ENCODE measurements at places on chromosomes 7 and 10.

GRCh38 chr7:22732556-22733126 lies 5.6 kb downstream of the IL6 start:
- no peaks in the 10 kb centered on the region for H3K36me3 ChIP-seq
- no peak overlapping the region for H3K4me3 ChIP-seq
- H3K27me3 ChIP-seq: no peaks in the 10 kb centered on the region
- no peaks in the 10 kb centered on the region for H3K4me1 ChIP-seq
- no peak for DNase-seq

GRCh38 chr7:141144921-141145629 lies 71.2 kb downstream of the TMEM178B start:
- H3K27me3 ChIP-seq: no peaks in the 10 kb centered on the region
- H3K36me3 ChIP-seq: no peaks in the 10 kb centered on the region
- H3K4me3 ChIP-seq: no peak overlapping the region

DNA sequence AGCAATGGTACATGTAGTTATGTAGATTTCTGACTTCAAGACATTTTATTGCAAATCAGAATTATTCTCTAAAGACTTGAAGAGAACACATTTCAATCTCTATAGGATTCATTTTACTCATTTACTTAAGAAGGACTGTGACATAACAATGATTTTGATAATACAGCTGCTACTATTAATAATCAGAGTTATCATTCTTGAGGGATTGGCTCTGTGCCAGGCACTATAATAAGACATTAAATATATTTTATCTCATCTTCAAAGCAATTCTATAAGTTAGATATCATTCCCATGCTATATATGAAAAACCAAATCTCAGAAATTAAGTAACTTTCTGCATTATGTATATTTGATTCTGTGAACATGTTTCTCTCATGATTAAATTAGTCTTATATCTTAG lies 103.7 kb upstream of the CALCR start:
- no peak overlapping the region for H3K27ac ChIP-seq
- H3K36me3 ChIP-seq: no peaks in the 10 kb centered on the region
- no peak overlapping the region for H3K4me3 ChIP-seq
- no peaks in the 10 kb centered on the region for H3K4me1 ChIP-seq

- no peaks in the 10 kb centered on the region for H3K4me1 ChIP-seq
- H3K4me3 ChIP-seq: no peak overlapping the region
- no peaks in the 10 kb centered on the region for H3K27me3 ChIP-seq
Measured at GRCh38 chr10:103045961-103046360, 127.9 kb downstream of the CNNM2 start.

- H3K36me3 ChIP-seq: peaks cover 20% of the 10 kb centered on the region
- H3K4me1 ChIP-seq: peaks cover 18% of the 10 kb centered on the region
- no peaks in the 10 kb centered on the region for H3K27me3 ChIP-seq
Measured at GRCh38 chr10:34327184-34327583, 487.9 kb downstream of the PARD3 start.

GRCh38 chr10:97408496-97408992 lies 7.4 kb upstream of the RRP12 start:
- H3K36me3 ChIP-seq: no peaks in the 10 kb centered on the region
- no peaks in the 10 kb centered on the region for H3K27me3 ChIP-seq
- no peak overlapping the region for H3K27ac ChIP-seq
- no peak overlapping the region for H3K4me3 ChIP-seq

DNA sequence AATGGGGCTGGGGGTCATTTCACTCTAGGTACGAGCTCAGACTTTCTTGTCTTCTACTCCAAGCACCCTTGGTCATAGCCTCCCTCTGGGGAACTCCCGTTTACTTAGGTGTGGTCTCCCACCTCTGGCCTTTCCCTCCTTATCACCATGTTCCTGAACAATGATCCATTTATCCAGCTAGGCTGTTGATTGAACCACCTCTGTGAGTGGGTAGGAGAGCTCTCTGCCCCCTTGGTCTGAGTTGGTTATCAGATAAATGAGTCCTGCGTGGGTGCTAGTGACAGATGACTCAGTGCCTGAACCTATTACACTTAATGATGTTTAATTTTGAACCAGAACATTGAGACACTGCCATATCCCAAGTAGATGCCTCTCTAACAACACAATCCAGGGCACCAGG lies 9.4 kb downstream of the BLNK start:
- no peak overlapping the region for H3K4me3 ChIP-seq
- no peak overlapping the region for H3K27ac ChIP-seq
- DNase-seq: no peak

- no peak overlapping the region for H3K27ac ChIP-seq
- no peak for DNase-seq
- peaks cover 9% of the 10 kb centered on the region for H3K36me3 ChIP-seq
- no peak overlapping the region for H3K4me3 ChIP-seq
- no peaks in the 10 kb centered on the region for H3K27me3 ChIP-seq
Measured at GRCh38 chr7:683526-684205, 42.8 kb upstream of the DNAAF5 start.

DNA sequence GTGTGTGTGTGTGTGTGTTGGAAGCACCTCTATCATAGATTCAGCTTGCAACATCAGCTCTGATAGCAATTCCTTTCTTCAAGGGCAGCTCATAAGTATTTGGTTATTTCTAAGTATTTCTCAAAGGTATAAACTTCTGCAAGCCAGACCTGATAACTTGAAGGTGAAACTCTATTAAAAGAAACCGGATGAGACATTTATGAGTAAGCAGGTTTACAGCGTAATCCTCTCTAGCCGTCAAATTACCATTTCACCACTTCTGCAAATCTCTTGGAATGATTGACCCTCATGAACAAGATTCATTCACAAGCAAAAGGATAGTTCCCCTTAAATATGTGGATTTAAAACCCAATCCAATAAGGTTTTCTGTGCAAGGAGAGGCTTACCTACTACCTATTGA lies 23.1 kb downstream of the PDE1C start:
- no peak for DNase-seq
- no peaks in the 10 kb centered on the region for H3K27me3 ChIP-seq
- no peak overlapping the region for H3K27ac ChIP-seq

DNA sequence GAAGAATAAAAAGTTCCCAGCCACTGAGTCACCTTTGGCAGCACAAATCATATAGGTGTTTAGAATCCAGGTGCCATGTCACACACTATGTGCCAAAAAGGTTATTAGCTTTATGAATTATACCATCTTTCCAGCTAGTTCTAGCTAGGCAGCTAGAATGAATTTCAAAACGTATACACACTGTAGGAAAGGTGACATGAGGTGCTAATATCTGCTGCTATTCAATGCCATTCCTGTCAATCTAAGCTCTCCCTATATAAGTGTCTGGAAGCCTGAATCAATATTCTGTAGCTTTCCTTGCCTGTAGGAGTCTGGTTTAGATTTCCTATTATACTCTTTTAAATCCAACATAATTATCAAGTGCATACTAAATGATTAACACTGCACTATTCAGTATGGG lies 868.6 kb downstream of the GATA3 start:
- H3K27ac ChIP-seq: no peak overlapping the region
- DNase-seq: no peak
- no peak overlapping the region for H3K4me3 ChIP-seq
- no peaks in the 10 kb centered on the region for H3K27me3 ChIP-seq
- no peaks in the 10 kb centered on the region for H3K36me3 ChIP-seq
- H3K4me1 ChIP-seq: no peaks in the 10 kb centered on the region

DNA sequence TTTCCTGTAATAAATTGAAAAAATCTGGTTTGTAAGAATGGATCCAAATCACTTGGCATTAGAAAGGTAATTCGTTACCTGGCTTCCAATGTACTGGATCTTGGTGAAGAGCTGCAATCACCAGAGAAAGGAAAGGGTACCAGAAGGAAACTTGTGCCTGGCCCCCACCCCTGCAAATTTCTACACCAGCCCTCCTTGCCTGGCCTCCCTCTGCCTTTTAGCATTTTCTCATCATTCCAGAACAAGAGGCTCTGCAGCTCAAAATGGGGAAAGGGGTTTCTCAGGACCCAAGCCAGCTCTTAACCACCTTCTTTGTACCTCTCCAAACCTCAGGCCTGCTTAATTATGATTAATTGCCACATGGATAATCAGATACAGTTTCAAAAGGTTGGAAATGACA lies 612.8 kb upstream of the MGMT start:
- H3K36me3 ChIP-seq: no peaks in the 10 kb centered on the region
- H3K27ac ChIP-seq: no peak overlapping the region
- no peak for DNase-seq
- no peaks in the 10 kb centered on the region for H3K4me1 ChIP-seq
- no peaks in the 10 kb centered on the region for H3K27me3 ChIP-seq
- no peak overlapping the region for H3K4me3 ChIP-seq

GRCh38 chr10:43355749-43356371 lies 15.6 kb upstream of the FXYD4 start:
- H3K4me1 ChIP-seq: peaks cover 3% of the 10 kb centered on the region
- no peaks in the 10 kb centered on the region for H3K36me3 ChIP-seq
- no peak overlapping the region for H3K4me3 ChIP-seq
- H3K27ac ChIP-seq: no peak overlapping the region

DNA sequence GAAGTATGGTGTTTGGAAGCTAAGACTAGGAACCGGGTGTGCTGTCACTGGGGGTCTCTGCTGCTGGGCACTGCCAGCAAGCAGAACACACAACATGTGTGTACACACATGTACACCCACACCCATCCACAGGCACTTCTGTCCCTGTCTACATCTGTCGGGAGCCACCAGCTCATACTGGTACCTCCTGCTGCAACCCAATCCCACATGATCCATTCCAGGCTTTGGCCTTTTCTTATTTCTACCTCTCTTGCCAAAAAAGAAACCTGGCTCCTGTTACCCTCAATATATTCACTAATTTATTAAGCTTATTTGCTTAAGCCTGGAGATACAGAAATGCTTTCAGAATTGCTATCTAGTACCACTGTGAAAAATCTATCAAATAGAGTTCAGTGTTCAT lies 246.0 kb downstream of the DIP2C start:
- H3K4me1 ChIP-seq: peaks cover 26% of the 10 kb centered on the region
- H3K4me3 ChIP-seq: no peak overlapping the region

DNA sequence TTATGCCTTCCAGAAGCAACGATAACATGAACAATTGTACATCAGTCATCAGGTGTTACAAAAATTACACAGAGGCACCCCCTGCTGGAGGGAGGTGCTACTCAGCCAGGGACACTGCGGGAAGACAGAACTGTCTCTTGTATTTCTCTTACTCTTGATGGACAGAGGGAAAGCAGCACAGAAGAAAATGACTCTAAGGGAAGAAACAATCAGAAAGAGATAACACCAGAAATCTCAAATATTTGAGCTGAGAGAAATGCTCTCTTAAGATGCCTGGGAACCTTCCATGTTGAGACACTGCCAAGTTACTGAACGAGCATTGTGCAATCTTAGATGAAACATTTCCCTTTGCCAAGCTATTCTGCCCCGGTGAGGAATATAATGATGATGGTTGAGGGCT lies 227.6 kb upstream of the NPSR1 start:
- peaks cover 11% of the 10 kb centered on the region for H3K27me3 ChIP-seq
- no peaks in the 10 kb centered on the region for H3K4me1 ChIP-seq
- H3K4me3 ChIP-seq: no peak overlapping the region

GRCh38 chr7:73521636-73522104 lies 423 bp downstream of the BAZ1B start:
- H3K4me1 ChIP-seq: peaks cover 23% of the 10 kb centered on the region
- peak overlapping the region; percentile 69 for H3K4me3 ChIP-seq
- DNase-seq: peak; percentile 94
- peak overlapping the region; percentile 92 for H3K27ac ChIP-seq

GRCh38 chr7:125059861-125060456 lies 130.3 kb upstream of the POT1 start:
- H3K27me3 ChIP-seq: no peaks in the 10 kb centered on the region
- peak; percentile 12 for DNase-seq
- no peak overlapping the region for H3K4me3 ChIP-seq
- H3K36me3 ChIP-seq: no peaks in the 10 kb centered on the region
- no peak overlapping the region for H3K27ac ChIP-seq

GRCh38 chr7:30938435-30939316 lies 25.1 kb upstream of the GHRHR start:
- H3K27me3 ChIP-seq: no peaks in the 10 kb centered on the region
- DNase-seq: peak; percentile 92
- no peaks in the 10 kb centered on the region for H3K36me3 ChIP-seq
- H3K4me1 ChIP-seq: peaks cover 7% of the 10 kb centered on the region
- no peak overlapping the region for H3K27ac ChIP-seq

DNA sequence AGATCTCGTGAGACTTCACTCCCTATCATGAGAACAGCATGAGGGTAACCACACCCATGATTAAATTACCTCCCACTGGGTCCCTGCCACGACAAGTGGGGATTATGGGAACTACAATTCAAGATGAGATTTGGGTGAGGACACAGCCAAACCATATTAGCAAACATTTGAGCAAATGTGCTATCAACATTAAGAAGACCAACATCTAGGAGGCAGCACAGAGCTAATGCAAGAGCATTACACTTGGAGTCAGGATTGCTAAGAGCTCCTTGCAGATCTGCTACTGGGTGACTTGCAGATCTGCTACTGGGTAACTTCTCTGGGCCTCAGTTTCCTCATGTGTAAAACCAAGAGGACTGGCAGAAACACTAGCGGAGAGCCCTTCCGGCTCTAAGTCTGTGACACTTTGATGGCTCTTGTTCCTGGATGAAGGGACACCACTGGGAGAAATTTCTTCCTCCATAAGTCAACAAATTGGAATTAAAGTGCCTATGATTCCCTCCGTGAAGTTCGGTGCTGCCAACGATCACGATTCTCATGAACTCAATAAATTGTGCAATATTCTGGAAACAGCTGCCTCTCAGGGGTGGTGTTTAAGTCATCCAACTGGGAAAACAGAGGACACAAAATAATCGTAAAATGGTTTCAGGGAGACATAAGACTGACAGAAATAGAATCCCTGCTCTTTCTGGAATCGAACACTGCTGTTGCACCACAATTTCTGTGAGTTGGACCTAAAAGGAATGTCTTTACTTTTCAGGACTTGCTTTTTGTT lies 115.8 kb upstream of the ITGB1 start:
- DNase-seq: no peak
- no peaks in the 10 kb centered on the region for H3K27me3 ChIP-seq
- H3K4me1 ChIP-seq: no peaks in the 10 kb centered on the region
- H3K36me3 ChIP-seq: no peaks in the 10 kb centered on the region
- no peak overlapping the region for H3K27ac ChIP-seq

GRCh38 chr7:155681663-155682062 lies 37.2 kb downstream of the RBM33 start:
- no peak overlapping the region for H3K27ac ChIP-seq
- H3K4me1 ChIP-seq: peaks cover 12% of the 10 kb centered on the region
- no peak for DNase-seq
- peaks cover 78% of the 10 kb centered on the region for H3K36me3 ChIP-seq

- H3K4me1 ChIP-seq: peaks cover 46% of the 10 kb centered on the region
- H3K36me3 ChIP-seq: no peaks in the 10 kb centered on the region
- H3K4me3 ChIP-seq: no peak overlapping the region
- H3K27ac ChIP-seq: peak overlapping the region; percentile 93
Measured at GRCh38 chr7:70353330-70353945, 755.2 kb downstream of the AUTS2 start.

GRCh38 chr7:82087099-82087498 lies 317.3 kb upstream of the HGF start:
- no peaks in the 10 kb centered on the region for H3K27me3 ChIP-seq
- no peak overlapping the region for H3K4me3 ChIP-seq
- no peak overlapping the region for H3K27ac ChIP-seq
- H3K36me3 ChIP-seq: peaks cover 7% of the 10 kb centered on the region
- no peaks in the 10 kb centered on the region for H3K4me1 ChIP-seq
- DNase-seq: no peak

- H3K4me1 ChIP-seq: no peaks in the 10 kb centered on the region
- H3K36me3 ChIP-seq: no peaks in the 10 kb centered on the region
Measured at GRCh38 chr10:120553911-120554310, 96.9 kb downstream of the PLPP4 start.

All from SK-N-SH (cell line).